T-helper 2 cell (primary cell): ENCODE measurements at places on chromosomes 5 and 9.

DNA sequence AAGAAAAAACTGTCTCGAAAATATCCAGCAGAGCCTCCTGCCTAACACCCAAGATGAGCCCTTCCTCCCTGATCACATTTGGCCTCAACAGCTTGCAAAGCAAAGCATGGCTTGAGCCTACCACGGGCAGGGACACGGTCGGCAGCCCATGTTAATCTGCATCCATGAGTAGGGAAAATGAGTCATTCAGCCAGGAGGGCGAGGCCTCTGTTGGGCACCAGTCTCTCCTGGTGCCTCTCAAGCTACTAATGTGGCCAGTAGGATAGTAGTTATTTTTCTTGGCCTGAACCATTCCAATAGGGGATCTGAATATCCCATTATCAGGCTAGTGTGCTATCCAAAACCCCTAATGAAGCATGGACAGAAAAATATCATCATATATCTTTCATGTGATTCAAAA, 43.0 kb upstream of the SHB start:
- DNase-seq = no peak

GRCh38 chr9:129714511-129715061, 38.3 kb downstream of the PTGES start:
- no peak for DNase-seq

DNA sequence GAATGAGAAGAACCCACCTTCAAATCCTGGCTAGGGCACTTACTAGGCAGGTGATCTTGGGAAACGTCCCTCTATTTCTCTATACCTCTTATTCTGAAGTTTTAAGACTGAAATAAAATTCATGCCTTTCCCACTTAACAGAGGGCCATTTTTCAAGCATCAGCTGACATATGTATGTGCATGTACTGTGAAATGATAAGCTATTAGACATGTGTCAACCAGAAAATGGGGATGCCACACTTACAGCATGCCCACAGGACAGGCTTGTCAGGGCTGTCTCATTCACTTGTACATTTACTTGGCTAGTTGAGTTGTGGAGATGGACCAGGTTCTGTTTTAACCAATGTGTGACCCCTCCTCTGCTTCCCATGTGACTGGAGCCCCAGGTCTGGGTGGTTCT, 78.5 kb downstream of the C9orf152 start:
- no peak for DNase-seq

- no peak for DNase-seq
Measured at GRCh38 chr5:66281294-66281693, 137.2 kb downstream of the SREK1 start.

- no peak for DNase-seq
Measured at GRCh38 chr9:17367035-17367434, 211.8 kb upstream of the SH3GL2 start.

DNA sequence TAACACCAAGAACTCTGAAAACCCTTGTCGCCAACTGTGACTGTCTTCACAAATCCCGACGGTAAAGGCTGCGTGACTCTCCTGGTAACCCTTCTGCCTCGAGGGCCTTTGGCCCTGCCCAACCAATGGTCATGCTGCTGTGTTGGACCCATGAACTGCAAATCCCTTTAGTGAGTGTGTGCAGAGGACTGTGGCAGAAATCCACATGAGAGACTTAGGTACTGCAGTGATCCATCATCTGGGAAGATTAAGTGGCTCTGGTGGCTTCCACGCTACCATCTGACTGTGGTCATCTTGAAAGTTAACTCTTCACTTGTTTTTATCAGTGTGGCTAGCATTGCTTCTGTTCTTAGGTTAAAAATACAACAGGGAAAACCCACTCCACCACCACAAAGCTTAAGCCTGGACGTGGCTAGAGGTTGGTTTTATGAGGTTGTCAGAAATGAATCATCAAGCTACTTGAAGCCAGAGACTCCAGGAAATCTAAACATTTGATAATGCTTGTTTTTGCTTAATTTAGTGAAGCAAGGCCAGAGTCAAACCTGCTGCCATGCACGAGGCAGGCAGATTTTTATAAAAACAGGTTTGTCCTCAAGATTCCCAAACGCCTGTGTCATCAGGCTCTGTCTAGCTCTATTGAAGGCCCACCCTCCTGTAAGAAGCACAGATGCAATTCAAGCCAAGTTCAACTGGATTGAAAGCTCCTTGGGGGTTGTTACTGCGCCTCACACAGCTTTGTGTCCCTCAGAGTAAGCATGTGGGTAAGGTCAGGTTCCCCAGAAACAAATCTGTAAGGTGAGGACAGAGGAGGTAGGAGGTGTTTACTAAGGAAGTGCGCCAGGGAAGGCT, 52.7 kb upstream of the ERCC6L2 start:
- DNase-seq = peak; percentile 89

DNA sequence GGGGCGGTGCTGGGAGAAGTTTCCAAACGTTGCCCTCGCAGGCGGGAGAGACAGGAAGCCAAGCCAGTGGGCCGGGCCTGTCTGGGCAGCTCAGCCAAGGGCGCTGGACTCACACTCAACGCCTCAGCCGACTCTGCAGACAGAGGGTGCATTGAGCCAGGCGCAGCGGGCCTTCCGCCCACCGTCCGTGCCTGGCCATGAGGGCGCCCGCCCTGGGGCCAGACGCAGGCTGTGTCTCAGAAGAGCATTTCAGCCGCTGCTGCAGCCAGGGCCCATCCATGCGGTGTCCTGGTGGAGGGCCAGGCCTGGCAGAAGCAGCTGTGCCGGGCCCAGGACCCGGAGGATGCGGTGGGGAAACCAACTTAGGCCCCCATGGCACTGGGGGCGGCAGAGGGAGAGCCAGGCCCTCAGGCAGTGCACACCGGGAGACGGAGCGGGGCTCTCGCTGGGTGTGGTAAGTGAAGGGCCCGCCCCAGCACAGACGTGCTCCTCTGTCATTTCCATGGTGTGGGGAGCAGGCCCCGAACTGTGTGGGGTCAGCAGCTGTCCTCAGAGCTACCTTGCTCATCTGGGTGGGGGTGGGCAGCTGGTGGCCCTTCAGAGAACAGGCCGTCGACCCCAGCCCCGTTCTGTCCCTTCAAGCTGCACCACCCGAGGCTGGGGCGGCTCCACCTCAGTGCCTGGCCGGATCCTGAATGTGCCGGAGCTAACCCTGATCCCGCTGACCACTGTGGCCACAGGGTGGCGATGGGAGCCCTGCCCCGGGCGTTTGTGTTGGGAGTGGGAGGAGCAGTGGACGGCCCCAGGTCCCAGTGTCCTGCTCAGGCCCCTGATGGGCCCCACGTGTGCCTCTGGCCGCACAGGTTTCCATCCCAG, 18.0 kb downstream of the DNLZ start:
- no peak for DNase-seq

GRCh38 chr5:100697970-100698369, 162.8 kb downstream of the FAM174A start:
- no peak for DNase-seq

- DNase-seq = no peak
Measured at GRCh38 chr5:156475182-156476157, 148.5 kb downstream of the SGCD start.

GRCh38 chr9:81595887-81596543, 93.3 kb downstream of the TLE1 start:
- no peak for DNase-seq

DNA sequence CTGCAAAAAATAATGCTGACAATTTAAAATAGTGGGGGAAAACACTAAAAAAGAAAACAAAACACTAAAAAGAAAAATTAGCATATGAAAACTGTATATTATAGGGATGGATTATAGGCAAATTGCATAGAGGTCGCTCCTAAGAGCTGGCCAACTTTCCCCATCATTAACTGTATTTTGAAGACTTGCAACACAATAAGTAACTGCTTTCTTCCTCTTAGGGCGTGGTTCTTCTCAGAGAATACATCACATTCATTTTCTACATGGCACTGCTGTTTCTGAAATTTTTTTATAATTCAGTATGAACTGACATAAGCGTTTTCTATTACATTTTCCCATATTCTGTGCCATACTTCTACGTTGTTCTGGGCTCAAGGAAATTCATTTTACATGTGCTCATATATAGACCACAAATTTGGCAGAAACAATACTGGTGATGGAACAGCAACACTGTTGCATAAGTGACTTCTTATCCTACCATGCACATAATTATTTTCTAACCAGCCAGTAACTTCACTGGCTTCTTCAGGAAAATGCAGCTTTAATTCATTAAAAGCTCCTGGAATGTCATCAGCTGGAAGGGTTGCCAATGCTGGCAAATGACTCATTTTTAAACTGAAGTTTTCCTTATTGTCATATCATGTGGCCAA, 171.2 kb upstream of the DMAC1 start:
- DNase-seq = no peak

- DNase-seq = no peak
Measured at GRCh38 chr9:78407636-78408312, 110.8 kb downstream of the PSAT1 start.

- DNase-seq = no peak
Measured at GRCh38 chr5:148177207-148177606, 8.9 kb downstream of the SPINK14 start.

DNA sequence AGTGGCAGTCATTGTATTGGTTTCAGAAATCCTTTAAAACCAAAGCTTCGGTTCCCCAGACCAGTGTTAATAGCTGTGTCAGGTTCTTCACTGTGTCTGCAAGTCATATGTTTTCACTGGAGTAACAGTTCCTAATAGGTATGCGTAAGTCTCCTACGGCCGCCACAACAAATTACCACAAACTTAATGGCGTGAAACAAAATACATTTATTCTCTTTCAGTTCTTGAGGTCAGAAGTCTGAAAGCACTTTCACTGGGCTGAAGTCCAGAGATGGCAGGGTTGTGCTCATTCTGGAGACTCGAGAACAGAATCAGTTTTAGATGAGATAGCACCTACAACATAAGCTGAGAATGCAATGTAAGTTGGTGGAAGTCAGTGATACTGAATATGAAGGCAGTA, 556.2 kb downstream of the TLE4 start:
- DNase-seq = no peak

GRCh38 chr5:177035976-177036375, 13.5 kb downstream of the ZNF346 start:
- no peak for DNase-seq

DNA sequence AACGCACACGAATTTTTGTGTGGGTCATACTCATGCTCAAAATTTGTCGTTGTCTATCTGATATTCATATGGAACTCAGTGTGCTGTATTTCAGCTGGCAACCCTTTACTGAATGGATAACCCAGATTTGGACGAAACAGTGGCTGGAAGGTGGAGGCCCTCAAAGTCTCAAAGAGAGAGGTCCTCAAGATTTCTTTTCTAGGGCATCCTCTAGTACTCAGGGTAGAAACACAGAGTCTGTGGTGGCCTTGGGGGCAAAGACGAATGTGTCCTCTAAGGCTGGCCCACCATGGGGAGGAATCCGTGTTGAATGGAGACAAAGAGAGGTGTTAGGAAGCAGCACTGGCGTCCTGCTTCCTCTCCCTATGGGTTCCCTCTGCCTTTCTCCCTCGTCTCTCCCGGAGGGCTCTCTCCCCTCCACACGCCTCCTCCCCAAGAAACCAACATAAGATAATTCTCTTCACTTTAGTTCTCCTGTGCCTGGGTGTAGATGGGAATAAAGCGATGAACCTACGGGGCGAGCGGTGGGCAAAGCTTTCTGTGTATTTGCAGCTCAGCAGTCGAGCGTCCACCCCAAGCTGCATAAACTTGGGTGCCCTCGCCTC, 333.7 kb downstream of the CWC27 start:
- DNase-seq = no peak

DNA sequence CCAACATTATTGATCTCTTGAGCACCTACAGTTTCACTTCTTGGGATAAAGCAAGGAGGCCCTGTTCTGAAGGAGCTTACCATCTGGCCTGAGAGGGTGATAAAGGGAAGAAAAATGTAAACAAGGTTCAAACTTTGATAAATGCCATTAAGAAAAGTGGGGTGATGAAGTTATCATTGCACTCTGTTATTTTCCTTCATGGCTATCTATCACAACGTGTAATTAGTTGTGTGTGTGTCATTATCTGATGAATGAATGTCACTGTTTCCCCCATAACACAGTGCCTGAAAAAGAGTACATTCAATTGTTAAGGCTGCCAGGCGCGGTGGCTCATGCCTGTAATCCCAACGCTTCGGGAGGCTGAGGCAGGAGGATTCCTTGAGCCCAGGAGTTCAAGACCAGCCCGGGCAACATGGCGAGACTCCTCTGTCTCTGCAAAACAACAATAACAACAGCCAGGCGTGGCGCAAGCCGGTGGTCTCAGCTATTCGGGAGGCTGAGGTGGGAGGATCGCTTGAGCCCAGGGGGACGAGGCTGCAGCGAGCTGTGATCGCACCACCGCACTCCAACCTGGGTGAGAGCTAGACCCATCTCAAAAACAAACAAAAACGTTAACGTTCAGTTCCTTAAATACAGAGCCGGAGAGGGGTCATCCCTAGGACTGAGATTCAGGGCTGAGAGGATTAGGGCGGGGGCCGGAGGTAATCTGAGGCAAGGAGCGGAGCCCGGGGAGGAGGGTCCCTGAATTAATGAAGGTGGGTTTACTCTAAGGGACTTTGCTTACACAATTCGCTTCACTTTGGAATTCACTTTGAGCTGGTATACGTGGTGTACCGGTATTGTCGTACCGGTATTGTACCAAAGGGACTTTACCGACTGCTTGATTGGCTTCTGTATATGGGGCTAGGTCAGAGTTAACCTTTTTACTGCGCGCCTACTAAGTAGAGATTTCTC, 917 bp downstream of the NHP2 start:
- DNase-seq = no peak

DNA sequence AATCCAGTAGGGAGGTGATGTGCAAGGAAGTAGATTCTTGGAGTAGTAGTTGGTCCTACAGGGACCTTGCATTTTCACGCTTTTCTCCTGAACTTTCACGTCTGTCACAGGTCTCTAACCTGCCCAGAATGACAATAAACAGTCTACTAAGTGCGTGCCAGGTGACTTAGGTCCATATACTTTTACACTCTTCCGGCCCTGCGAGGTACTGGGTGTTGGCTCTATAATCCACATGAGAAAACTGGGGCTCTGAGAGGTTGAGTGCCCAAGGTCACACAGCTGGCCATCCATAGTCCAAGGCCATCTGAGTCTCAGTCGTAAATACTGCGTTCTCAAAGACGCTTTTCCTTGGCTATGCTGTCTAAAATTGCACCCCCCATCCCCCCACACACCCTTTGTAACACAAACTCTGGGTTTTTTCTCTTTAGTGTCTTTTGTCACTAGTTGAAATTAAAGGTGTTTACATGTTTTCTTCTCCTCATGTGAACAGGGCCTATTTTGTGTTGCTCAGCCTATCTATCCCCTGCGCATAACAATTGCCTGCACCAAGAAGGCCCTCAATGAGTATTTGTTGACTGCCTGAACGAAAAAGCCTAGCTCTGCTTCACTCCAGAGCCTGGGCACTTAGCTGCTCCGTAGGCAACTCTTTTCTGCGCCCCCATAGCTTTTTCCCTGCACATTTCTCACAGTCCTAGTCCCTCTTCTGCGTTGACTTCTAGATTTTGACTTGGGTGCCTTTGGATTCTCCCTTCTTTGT, 943 bp downstream of the SFXN1 start:
- DNase-seq = no peak

DNA sequence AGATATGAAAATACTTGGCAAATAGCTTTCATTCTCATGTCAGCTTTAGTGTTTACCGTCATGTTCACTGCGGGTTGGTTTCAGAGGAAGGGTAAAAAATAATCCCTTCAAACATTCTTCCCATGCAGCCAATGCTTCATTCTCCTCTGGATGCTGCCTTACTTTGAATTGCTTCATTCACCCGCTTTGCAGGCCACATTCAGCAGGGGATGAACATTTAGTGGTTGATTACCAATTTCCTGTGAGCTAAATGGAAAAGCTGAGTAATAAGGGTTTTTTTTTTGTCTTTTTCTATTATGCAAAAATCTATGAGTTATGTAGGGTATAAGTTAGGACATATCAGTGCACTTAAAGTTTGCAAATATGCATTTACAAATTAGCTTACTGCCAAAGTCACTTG, 96.3 kb upstream of the MEF2C start:
- no peak for DNase-seq

- DNase-seq = no peak
Measured at GRCh38 chr9:133440874-133441273, 18.7 kb downstream of the ADAMTS13 start.
